ENCODE measurements at places on chromosomes 12 and 14.

DNA sequence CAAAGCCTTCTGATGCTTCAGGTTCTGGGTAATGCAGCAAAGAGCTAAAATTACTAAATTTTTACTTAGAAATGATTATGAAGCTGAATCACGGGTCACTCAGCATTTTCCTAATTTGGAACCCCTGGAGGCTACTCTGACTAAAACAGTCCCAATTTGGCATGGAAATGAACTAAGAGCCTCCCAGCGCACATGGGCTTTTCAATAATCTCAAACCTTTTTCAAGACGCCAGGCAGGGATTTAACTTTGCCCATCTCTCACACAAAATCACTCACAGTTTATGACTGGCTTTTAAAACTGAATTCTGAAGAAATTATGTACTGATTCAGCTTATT, 68.3 kb downstream of the LLPH start:
- no peak for DNase-seq

DNA sequence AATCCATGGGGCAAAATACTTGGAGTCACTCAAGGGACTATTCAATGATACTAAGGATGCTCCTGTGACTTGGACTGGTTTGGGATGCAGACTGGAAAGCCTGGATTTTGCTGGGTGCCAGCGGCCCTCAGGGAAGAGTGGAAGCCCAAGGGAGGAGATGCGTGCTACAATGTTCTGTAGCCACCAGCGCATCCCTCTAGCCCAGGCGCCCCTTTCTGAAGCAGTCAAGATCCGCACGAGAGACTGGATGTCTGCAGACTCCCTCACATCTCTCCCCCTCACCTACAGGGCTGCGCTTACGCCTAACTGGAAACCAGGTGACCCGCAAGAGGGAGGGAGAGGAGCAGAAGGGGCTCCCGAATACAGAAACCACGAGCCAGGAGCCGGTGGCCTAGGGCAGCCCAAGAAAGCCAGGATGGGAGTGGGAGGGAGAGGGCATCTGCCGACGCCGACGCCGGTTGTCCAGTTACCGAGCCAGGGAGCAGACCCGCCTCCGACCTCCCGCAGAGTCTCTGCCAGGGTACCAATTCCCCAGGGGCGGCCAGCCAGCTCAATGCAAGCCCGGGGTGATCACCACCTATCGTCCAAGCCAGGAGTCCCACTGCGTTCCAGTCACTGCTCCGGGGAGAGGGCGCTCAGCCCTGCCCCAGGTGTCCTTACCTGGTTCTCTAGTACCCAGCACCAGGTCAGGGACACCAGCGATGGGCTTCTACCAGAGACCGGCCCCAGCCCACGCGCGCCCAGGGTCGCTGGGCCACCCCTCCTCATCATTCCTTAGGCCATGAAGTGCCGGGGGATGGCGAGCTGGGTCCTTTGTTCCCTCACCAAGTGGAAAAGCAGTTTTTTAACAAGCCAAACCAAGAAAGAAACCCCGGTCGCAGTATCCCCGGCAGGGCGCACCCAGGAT, 1.2 kb downstream of the NTN4 start:
- no peak for DNase-seq

DNA sequence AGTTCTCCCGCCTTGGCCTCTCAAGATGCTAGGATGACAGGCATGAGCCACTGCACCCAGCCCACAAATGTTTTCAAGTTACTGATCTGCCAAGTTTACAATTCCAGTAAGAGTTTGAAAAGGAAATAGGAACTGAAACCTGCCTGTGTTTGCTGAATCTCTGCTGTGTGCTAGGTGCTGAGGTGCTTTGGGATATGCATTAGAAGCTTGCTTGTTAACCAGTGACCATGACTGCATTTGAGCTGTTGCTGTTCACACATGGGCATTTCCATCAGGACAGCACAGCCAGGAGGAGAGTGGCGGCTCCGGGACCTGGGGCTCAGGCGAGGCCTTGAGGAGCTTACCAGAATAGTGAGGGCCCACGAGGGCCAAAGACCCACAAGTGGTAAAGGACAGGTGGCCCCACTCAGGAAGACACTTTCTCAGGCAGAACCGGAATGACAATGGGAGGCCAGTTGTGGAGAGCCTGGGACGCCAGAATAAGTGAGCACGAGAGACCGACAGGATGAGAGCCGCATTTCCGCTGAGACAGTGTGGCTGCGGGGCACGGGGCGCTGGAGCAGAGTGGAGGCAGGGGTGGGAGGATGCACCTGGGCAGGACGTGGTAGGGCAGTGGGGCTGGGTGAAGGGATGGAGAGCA, 54.5 kb upstream of the MMP17 start:
- DNase-seq = no peak

GRCh38 chr12:25808604-25809003, 149.9 kb upstream of the RASSF8 start:
- no peak for DNase-seq

DNA sequence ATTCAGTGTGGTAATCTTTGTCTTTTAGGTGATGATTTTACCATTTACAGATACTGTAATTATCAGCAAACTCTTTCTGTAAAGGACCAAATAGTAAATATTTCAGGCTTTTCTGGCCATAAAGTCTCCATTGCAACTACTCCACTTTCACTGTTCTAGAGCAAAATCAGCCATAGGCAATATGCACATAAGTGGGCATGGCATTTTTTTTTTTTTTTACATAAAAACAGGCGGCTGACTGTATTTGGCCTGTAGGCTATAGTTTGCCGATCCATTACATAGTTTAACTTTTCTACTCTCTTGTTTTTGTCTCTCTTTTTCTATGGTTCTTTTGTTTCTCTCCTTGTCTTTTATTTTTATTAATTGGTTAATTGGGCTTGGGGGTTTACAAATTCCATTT, 39.4 kb downstream of the RPH3A start:
- no peak for DNase-seq

DNA sequence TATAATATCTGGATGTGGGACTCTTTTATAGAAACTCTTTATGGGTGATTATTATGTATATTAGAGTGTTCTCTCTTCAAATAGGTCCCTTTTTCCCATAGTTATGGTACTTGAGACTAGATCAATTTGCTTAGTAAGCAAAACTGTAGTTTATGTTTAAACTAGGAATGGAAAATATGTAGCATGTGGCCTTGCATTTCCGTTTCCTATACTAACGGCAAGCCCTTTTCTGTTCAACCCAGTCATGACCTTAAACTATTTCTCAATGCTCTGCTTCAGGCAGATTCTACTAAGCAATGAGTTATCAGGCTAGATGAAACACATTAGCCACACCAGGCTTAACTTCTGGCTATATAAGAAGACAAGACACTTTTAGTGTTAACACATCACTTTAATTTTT, 84.6 kb downstream of the OTOGL start:
- peak; percentile 91 for DNase-seq

GRCh38 chr14:63492391-63492790, 50.8 kb downstream of the PPP2R5E start:
- DNase-seq = peak; percentile 42

DNA sequence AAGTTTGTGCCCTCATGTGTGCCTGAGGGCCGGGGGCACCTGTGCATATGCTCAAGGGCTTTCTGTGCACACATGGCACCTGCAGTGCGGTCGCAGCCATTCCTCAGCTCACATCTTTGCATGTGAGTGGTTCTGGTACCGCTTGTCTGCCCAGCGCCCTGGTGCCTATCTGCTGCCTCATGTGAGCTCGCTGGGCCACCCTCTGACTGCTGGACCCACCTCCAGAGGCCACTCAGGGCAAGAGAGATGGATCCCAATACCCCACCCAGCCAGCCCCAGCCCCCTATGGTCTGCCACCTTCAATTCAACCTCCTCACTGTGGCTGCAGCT, 5.4 kb upstream of the AMN start:
- no peak for DNase-seq

GRCh38 chr12:6824901-6825381, 3.3 kb upstream of the P3H3 start:
- peak; percentile 43 for DNase-seq

DNA sequence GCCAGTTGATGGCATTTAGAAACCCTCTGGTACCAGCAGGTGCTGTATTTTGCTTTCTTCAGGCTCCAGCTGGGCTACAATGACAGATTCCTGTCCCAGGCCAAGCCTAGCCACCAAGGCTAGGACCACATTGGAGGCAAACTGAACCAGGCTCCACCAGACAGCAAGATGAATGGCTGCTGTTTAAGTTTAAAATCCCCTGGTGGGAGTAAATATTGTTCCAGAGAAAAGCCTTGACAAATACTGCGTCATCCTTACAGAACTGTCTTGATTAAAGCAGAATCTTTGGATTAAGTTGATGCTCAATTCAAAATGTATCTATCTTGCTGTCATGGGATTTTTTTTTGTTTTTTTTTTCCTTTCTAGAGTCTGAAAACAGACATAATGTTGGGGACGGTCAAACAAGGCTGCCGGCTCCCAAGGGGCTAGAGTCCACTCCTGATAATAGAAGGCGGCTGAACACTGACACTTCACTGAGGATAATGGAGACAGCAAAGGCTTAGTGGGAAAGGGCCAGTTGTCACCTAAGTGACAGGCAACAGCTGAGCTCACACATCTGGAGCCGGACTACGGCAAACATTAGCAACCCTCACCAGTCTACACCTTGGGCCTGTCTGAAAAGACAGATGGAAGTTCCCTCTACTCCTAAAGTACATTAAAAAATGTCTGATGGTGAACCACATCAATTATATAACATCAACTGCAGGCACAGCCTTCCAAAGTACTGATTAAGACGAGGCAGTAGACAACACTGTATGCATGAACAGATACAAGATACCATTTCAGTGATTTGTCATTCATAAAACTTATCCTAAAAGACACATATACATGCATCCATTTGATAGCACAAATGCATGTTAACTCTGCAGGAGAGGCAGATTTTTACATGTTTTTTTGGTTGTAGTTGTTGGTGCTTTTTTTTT, 1.7 kb downstream of the PRICKLE1 start:
- peak; percentile 42 for DNase-seq

DNA sequence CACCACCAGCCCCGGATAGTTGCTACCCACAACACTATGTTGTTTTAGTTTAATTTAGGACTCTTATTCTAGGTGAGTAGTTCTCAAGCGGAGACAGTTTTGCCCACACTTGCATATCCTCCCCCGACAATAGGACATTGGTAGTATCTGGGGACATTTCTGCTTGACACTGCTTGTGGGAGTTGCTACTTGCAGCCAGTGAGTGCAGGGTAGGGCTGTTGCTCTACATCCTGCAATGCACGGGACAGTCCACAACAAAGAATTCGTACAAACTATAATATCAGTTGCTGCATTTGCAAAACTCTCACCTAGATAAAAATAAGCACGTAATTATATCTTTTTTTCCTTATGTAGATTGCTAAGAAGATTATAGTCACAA, 111.8 kb upstream of the DNM1L start:
- no peak for DNase-seq

- DNase-seq = peak; percentile 28
Measured at GRCh38 chr12:26077915-26078702, 46.7 kb downstream of the BHLHE41 start.

DNA sequence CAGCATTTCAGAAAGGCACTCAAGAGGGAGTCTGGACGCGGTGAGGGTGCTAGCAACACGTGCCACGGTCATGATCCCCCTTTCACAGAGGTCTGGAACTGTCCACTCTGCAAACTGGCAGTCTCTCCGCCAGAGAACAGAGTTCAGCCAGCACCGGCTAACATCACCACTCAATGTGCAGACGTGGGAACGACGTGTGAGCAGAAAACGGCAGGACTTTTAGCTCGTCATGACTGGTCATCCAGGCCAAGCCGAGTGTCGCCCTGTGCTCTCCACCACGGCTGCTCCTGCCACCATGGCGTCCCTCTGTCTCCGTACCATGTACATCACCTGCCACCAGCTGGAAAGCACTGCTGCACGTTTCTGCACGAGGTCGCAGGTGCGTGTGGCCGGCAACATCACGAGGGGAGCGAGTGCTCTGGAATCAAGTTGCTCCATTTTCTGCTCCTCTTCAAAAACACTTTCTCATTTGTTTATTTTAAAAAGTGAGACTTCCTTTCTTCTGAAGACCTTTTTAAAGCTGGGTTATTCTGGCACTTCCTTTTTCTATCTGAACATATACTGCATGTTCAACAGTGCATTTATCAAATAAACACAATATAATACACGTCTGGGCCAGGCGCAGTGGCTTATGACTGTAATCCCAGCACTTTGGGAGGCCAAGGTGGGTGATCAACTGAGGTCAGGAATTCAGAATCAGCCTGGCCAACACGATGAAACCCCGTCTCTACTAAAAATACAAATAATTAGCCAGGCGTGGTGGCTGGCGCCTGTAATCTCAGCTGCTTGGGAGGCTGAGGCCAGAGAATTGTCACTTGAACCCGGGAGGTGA, 28.0 kb downstream of the SLC15A4 start:
- DNase-seq = no peak

- no peak for DNase-seq
Measured at GRCh38 chr12:114409852-114410600, 4.1 kb upstream of the TBX5 start.

DNA sequence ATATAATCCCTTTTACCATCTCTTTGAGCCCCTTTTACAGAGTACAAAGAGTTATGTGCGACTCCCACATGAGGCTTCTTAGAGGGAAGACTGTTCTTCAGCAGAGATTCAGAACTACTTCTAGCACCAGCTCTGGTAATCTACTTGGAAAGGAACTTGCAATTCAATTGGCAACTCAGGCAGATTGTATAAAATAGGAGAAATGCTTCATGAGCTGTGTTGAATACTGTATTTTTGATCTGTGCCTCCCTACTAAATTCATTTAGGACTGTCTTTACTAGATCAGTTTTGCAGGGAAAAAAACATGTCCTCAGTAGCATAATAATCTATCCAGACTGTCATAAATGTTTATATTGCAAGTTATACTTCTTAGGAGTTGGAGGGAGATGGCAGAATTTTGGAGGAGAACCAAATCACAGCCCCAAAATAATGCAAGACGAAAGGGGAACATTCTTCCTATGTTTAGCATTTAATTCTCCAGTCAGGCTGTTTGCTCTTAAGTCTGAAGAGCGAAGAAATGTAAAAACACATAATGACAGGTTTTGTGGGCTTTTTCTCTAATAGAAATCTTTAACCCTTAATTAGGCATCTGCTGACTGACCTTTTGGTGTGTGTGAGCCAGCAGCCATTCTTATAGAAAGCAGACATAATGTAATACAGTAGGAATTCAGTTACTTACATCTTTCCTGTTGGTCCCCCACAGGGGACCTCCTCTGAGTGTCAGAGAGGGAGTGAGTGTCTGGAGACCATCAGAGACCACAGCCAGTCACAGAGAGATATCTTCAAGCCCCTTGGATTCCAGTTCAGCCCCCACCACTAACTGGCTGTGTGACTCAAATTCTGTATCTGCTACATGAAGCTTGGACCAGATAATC, 3.9 kb downstream of the ANO4 start:
- peak; percentile 61 for DNase-seq

DNA sequence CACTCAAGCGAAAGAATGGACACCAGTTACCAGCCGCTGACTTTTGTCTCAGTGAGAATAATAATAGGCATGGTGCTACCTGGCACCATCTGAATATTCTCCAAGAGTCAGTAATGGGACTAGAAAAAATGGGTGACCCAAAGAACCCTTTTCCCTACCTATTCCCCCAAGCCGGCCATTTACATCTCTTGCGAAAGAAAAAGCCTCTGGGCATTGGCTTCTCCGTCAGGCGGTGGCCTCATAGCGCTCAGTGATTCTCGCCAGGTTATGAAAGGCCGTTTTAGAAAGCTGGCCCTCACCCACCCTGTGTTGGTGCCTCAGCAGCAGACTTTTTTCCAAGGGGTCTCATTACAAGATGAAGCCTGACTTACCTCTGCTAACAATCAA, 523 bp upstream of the SLC6A15 start:
- DNase-seq = peak; percentile 62

- no peak for DNase-seq
Measured at GRCh38 chr14:20428010-20428365, 8.0 kb downstream of the KLHL33 start.
